ENCODE measurements at places on chromosomes 7 and 10. TPM values are rescaled to one million over a fixed set of nuclear protein-coding genes. Genes with fewer than 3 reads are reported as not detected.

- DNase-seq, result no peak
Measured at GRCh38 chr10:15841696-15842095, 18.6 kb downstream of the MINDY3 start.

- DNase-seq, result no peak
Measured at GRCh38 chr10:80590585-80591125, 53.0 kb downstream of the SH2D4B start.

CALHM1 gene
- total RNA-seq, result not detected

NPC1L1 gene
- 0.70 TPM for total RNA-seq

HABP2 gene
- total RNA-seq, result 0.27 TPM

DNA sequence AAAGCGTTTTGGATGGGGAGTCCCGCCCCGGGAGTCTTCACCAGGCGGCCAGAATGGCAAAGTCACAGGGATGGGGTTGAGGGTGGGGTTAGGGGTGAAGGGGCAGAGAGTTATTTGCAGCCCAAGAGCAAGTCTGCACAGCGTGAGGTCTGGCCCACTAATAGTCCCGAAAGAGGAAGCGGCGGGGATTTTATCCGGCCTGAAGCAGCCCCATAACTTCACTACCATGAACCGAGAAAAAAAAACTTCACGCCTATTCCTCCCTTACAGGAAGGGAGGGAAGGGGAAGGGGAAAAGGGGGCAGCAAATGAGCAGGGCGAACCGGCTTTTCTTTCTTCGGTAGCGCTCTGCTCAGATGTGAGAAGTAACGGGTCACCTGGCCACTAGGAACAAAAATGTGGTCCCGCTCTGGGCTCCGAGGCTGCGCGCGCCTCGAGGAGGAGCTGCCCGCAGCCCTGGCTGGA is 712 bp downstream of the ITPRIP start:
- no peak for DNase-seq

GRCh38 chr10:101452176-101452575 is 98.2 kb downstream of the BTRC start:
- DNase-seq, result no peak

AKR1C2 gene
- 63.9 TPM for total RNA-seq

- no peak for DNase-seq
Measured at GRCh38 chr7:23232966-23233365, 13.6 kb upstream of the GPNMB start.

DNA sequence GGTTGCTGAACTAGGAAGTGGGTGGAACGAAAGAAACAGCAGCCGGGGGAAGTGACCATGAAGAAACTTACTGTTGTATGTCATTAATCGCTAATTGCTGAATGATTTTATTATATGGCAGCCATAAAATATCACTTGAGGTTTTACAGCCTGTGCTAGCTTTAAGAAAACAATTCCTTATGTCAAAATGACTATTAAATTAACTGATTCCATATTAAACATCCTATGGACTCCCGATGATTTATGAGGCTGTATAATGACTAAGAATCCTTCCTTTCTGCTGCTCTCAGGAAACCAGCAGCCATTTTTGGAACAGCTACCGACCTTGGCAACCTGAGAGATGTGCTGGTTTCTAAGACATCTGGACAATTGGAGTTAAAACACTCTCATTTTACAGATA is 421.9 kb downstream of the SORCS3 start:
- DNase-seq, result no peak

ACTL6B gene
- not detected for total RNA-seq

KLF14 gene
- total RNA-seq, result not detected

DNA sequence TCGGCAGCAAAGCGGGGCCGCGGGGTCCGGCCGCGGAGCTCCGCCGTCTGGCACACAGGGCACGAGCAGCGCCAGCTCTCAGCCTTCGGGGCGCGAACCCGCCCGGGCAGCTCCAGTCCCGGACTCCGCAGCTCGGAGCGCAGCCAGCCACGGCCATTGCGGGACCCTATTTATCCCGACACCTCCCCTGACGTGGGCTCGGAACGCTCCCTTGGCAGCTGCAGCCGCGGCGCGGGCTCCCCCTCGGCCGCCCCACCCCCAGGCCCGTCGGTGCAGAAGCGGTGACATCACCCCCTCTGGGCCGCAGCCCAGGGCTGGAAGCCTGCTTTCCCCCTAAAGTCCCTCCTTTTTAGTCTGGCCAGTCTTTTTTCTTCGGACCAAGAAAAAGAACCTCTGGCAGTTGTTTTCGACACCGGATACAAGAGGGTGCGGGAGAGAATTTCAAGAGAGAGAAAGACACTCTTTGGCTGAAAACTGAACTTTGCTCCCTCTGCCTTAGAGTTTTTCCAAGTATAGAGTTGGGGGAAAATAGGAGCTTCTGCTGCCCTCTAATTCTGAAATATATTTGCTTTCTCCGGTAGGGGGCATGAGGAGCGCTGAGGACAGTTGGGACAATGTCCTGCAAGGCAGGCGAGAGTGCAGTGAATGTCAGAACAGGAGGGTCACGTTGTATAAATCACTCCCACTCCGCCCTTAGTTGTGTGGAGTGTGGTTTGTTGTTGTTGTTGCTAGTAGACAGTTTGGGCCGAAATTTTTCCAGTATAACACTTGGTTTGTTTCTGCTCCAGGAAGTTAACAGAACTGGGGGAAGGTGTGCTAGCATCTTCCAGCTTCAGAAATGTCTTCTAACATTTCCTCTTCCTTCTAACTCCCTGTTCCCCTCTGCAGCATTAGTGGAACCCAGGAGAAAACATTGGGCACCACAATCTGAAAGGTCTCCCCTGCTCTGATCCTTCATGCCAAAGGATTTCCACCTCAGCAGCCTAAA is at the start of gene SFRP4:
Gene SFRP4, minus strand, starts transcription at position 145 of the 988 bp plus-strand sequence. CDS start 280 bp downstream, outside the sequence.
- DNase-seq, result peak; percentile 69

DNA sequence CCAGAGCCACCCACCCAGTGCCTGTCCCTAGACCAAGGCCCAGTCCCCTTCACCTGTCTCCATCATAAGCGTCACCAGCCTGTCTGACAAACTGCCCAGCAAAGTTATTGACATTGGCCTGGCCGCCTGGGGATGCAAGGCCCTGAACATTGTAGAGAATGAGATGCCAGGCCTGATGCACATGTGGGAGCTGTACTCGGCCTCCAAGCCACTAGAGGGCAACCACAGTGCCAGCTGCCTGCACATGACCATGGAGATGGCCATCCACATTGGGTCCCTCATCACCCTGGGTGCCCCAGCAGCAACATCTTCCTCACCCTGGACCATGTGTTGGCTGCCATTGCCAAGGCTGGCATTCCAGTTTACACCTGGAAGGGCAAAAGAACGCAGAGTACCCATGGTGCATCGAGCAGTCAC is 63.7 kb upstream of the ANTXRL start:
- peak; percentile 44 for DNase-seq

- DNase-seq, result peak; percentile 76
Measured at GRCh38 chr10:62817766-62818425, 1.7 kb upstream of the EGR2 start.

DNA sequence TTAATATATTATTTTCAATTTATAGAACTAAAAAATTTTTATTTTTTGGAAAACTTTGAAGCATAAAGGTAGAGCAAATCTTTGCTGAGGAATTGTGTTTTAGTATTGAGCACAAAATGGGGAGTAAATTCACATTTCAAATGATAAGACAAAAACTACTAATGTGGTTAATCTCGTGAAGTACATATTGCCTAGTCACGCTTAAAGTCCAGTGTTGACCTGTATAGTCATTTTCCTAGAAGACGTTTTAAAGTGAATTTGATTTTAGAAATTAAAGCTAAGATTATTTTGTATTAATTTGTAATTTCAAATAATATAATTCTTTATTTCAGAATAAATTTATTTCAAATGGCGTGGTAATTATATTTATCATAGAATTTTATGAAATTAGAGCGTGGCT is 57.2 kb upstream of the MSRB2 start:
- DNase-seq, result no peak

DNA sequence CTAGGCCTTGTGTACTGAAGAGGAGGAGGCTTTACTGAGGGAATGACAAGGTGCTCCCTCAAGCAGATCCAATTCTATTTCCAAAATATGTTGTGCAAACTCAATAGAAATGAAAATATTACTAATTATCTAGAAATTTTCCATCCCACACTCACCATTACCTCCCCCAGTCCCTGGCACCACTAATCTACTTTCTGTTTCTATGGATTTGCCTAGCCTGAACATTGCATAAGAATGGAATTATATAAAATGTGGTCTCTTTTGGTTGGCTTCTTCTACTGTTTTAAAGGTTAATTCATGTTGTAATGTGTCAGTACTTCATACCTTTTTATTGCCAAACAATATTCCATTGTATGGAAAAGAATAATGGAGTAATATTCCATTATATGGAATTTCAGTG is 18.7 kb upstream of the NUB1 start:
- no peak for DNase-seq

FAM13C gene
- 8.6 TPM for total RNA-seq

- DNase-seq, result peak; percentile 23
Measured at GRCh38 chr7:34991938-34992840, 45.1 kb downstream of the DPY19L1 start.

CTNNA3 gene
- 3.3 TPM for total RNA-seq

GRCh38 chr7:67518580-67518979 is 521.9 kb downstream of the TYW1 start:
- DNase-seq, result no peak

GRCh38 chr10:132612571-132613504 is 75.3 kb downstream of the INPP5A start:
- DNase-seq, result peak; percentile 41

GRCh38 chr10:19178675-19179074 is 130.1 kb downstream of the MALRD1 start:
- DNase-seq, result no peak

ANKRD61 gene
- not detected for total RNA-seq

DNA sequence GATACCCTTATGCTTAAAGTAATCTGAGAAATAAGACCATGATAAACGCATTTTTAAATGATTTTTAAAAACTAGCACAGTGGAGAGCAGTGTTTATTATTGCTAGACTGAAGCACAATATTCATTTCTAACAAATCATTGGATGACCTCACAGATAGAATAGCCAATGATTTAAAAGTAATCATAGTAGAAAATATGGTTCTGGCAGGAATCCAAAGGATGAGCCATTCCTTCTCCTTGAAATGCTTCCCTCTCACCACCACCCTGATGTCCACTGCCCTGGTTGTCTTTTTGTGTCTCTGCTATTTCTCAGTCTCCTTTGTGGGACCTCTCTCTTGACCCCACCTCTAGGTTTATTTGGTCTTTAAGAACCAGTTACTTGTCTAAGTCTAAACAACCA is 64.9 kb downstream of the PRKG1 start:
- DNase-seq, result no peak

ATP6V0E2 gene
- total RNA-seq, result 7.6 TPM

GRCh38 chr10:48550977-48551376 is 53.9 kb downstream of the ARHGAP22 start:
- no peak for DNase-seq

GRCh38 chr10:63237396-63237795 is 104.3 kb downstream of the NRBF2 start:
- no peak for DNase-seq

- DNase-seq, result no peak
Measured at GRCh38 chr10:12377658-12378290, 28.4 kb downstream of the CAMK1D start.

DNA sequence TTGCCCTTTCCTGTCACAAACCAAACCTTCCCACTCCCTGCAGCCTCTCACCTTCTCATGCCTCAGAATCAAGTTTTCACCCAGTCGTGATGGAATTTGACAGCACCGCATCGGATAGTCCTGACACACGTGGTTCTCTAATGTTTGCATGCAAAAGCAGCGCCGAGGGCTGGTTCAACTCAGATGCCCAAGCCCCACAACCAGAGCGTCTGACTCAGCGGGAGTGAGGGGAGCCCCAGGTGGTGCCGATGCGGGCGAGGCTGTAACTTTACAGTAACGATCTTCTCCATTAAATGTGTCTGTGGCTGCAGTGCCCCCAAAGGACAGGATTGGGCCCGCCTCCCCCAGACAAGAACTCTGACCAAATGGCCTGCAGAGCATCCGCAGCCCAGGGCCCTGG is 284.5 kb downstream of the CELF2 start:
- no peak for DNase-seq

DNA sequence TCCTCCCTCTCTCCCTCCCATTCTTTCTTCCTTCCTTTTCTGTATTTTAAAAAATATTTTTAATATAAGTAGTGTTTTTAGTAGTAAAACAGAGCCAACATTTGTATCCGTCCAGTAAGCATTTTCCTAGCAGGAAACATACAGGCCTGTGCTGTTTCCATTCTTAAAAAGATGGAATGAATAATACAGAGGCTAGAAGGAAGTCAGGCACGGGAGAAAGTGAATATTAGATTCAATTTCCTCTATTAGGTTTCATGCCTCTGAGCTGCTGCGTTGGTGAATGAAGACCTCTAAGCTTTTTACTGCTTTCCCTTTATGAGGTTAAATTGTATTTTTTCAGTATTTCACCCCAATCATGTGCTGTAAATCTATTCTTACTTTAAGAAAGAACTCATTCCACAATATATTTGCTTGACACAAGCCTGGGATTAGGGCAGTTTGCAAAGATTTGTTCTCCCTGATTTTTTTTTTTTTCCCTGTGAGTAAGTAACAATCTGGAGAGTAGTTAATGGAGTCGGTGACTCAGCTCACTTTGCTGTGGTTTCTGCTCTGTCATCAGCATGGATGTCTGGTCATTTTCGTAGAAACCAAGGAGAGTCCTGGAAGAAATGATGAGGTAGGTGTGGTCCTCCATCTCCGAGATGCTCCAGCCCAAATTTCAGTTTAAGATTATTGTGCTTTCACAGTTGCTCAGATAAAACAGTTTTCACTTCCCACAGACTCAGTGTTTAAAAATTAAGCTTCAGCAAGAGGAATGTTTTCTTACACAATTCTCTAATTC is 76.1 kb upstream of the PITRM1 start:
- no peak for DNase-seq

NEURL1 gene
- 45.7 TPM for total RNA-seq

TMEM225B gene
- not detected for total RNA-seq

GRCh38 chr7:48390388-48391327 is 219.4 kb downstream of the ABCA13 start:
- peak; percentile 58 for DNase-seq

- DNase-seq, result no peak
Measured at GRCh38 chr7:24948739-24949138, 31.2 kb downstream of the OSBPL3 start.

MYPN gene
- total RNA-seq, result not detected

TFPI2 gene
- total RNA-seq, result 0.40 TPM

- no peak for DNase-seq
Measured at GRCh38 chr10:21084700-21085099, 187.6 kb upstream of the NEBL start.

GRCh38 chr7:158395780-158396278 is 191.8 kb downstream of the PTPRN2 start:
- DNase-seq, result peak; percentile 61

- DNase-seq, result no peak
Measured at GRCh38 chr7:150945853-150946420, 32.2 kb downstream of the KCNH2 start.

- DNase-seq, result no peak
Measured at GRCh38 chr7:139103057-139103815, 6.3 kb downstream of the ZC3HAV1 start.

All from Peyer's patch (tissue), 4 donors.